ENCODE measurements at places on chromosomes 2 and 18. TPM values are rescaled to one million over a fixed set of nuclear protein-coding genes. Genes with fewer than 3 reads are reported as not detected.

Gene CDH20
- not detected for total RNA-seq

Gene SIGLEC15
- 2.9 TPM for total RNA-seq

Gene PROKR1
- total RNA-seq, result not detected

Gene MPV17
- total RNA-seq, result 113 TPM

Gene HK2
- 9.8 TPM for total RNA-seq

Gene GRHL1
- 0.40 TPM for total RNA-seq

Gene UGT1A7
- not detected for total RNA-seq

Gene GALNT5
- 70.6 TPM for total RNA-seq

Gene SLC39A6
- 113 TPM for total RNA-seq

Gene TMEM37
- not detected for total RNA-seq

Gene MOGAT1
- not detected for total RNA-seq

Gene IL1RL2
- total RNA-seq, result 1.2 TPM

Gene TMEM185B
- total RNA-seq, result 39.8 TPM

Gene VWA3B
- not detected for total RNA-seq

Gene LYG1
- 0.86 TPM for total RNA-seq

Gene CCL20
- 2.3 TPM for total RNA-seq

Gene AMER3
- total RNA-seq, result not detected

Gene NHEJ1
- total RNA-seq, result 22.2 TPM

Gene HOXD9
- total RNA-seq, result 0.06 TPM

Gene POLR1A
- 26.7 TPM for total RNA-seq

Gene HOXD13
- total RNA-seq, result not detected

Gene SERPINB5
- total RNA-seq, result not detected

Gene KRTCAP3
- not detected for total RNA-seq

Gene MC5R
- not detected for total RNA-seq

Gene BCL11A
- total RNA-seq, result 0.13 TPM

Gene TCF23
- total RNA-seq, result not detected

Data from LHCN-M2 (cell line).